Amniotic stem cell (primary cell): ENCODE measurements at places on chromosomes 11 and 22.

DNA sequence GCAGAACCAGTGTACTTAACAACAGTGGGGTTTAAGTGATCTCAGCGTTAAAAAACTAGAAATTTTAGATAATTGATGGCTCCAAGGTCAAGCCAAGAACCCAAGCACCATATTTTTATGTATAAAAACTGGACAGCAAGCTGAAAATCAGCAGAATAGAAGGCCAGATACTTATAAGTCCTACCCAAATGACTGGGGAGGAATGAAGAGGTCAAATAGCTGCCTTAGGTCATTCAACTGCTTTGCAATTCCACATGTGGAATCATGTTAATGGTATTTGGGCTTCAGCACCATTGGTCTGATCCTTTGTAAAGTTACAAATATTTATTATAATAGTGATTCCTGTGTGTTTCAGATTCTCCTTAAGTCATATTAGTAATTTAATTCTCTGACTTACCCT, 108.4 kb downstream of the FAT3 start:
- DNase-seq = no peak

DNA sequence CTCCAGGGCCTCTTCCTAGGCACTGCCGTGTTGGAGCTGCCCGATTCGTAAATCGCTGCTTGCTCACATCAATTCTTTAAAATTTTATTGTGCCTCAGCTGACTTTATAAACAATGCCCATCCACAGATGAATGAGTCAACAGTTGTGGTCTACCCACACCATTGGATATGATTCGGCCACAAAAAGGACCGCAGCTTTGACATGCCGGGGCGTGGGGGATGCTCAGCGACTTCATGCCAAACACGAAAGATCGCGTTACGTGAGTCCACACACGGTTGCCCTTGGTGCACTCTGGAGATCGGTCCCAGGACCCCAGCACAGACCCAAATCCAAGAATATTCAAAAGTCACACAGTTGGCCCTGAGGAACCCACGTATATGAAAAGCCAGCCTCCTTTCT, 195.7 kb downstream of the CTTN start:
- DNase-seq = no peak

- DNase-seq = no peak
Measured at GRCh38 chr11:111954154-111954553, 17.0 kb downstream of the DIXDC1 start.

DNA sequence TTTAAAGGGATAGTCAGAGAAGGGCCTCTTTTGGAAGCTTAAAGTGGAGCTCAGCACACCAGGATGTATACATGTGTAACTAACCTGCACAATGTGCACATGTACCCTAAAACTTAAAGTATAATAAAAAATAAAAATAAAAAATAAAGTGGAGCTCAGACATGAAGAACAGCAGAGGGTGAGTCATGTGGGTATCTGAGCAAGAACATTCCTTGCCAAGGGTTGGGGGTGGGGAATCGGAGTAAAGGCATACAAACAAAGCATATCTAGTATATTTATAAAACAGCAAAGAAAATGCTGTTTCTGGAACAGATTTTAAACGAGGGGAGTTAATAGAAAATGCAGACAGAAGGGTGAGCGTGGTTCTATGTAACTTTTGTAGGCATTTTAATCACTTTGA, 562.6 kb upstream of the ANO3 start:
- DNase-seq = no peak

- DNase-seq = no peak
Measured at GRCh38 chr11:114358716-114359115, 41.6 kb downstream of the C11orf71 start.
